HFF-Myc (cell line): ENCODE measurements at places on chromosomes 16 and 17.

GRCh38 chr16:84879569-84880487, 60.0 kb downstream of the CRISPLD2 start:
- DNase-seq = no peak

DNA sequence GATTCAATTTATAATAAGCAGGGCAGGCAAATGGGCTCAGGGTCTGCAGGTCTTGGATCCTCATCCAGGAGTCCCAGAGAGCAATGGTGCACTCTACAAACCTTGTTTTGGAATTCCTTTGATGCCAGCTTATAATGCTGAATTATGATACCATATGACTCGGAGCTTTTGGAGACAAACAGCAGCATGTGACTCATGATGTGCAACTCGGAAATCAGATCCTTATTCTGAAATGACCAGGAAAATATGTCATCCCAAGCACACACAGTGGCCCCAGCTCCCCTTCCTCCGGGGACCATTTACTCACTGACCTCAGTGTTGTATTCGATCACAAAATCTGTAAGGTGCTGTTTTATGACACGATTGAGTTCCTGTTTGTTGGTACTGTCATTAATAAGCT, 20.2 kb upstream of the UMOD start:
- no peak for DNase-seq

DNA sequence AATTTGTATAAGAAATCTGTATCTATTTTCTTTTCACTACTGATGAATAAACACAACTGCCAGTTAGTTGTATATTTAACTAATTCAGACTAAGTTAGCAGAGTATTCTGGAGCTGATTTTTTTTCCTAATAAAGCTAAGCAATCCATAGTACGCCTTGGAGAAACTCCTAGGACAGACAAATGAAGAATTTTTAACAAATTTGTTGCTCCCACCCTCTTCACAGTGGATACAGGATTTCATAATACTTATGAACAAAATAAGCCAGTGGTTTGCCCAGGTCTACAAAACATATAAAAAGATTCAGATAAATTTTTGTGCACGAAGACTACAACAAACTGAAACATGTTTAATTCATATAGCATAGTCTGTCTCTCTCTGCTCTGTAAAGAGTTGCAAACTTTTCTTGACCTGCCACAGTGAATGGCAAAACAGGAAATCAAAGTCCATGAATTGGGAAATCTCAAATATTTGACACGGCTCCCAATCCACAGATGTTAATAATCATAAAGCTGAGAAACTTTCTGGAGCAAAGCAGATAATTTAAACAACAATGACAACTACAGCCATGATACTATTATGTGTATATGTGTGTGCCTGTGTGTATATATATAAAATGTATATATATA, 594 bp upstream of the ABCA6 start:
- no peak for DNase-seq

DNA sequence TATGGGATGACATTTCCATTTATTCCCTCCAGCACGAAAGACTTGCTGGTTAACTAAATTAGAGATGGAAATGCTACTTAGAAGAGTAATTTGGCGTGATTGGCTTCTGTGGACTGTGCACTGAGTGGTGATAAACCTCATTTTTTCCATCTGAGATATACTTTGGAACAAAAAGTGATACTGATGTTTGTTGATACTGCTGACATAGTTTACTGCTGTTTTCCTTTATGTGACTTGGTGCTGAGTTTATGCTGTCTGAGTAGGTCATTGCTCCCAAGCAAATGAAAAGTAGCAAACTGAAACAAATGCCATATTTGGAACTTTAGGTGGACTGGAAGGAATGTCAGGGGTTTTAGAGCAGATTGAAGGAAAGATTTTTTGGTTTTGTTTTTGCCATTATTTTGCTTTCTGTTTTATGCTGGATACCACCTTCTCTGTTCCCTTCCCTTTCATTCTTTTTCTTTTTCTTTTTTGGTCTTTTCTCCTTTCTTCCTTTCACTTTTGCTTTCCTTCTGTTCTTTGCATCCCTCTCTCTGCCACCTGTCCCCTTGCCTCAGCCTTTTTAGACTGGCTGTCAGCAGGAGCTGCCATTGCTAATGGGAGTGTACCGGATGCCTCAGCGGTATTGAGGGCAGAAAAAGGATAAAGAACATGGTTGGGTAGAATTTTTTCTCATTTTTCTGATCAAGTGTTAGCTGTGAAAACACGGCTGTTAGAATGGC, 41.8 kb downstream of the NUP93 start:
- DNase-seq = no peak

GRCh38 chr17:77429969-77430752, 289.4 kb downstream of the SEC14L1 start:
- DNase-seq = no peak

- no peak for DNase-seq
Measured at GRCh38 chr17:80365983-80366382, 49.0 kb upstream of the ENDOV start.

- no peak for DNase-seq
Measured at GRCh38 chr17:50484386-50485155, 5.9 kb downstream of the RSAD1 start.

DNA sequence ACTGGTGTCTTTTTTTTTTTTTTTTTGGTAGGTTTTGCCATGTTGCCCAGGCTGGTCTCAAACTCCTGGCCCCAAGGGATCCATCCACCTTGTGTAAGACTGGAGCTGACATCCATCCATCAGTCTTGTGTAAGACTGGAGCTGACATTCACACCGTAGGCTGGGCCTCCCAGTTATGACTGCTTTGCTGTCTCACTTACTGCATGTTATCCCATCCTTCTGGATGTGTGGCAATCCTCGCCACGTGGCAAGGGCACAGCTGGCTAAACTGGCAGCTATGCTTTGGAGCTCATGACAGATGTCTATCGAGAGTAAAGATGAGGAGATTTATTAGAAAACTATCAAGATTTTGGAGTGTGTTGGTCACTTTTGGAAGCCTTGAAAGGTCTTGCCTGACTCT, 115.1 kb downstream of the ABCA8 start:
- DNase-seq = no peak

- no peak for DNase-seq
Measured at GRCh38 chr17:36034127-36034526, 16.4 kb upstream of the CCL23 start.

GRCh38 chr16:74073456-74073855, 223.2 kb upstream of the PSMD7 start:
- peak; percentile 48 for DNase-seq

DNA sequence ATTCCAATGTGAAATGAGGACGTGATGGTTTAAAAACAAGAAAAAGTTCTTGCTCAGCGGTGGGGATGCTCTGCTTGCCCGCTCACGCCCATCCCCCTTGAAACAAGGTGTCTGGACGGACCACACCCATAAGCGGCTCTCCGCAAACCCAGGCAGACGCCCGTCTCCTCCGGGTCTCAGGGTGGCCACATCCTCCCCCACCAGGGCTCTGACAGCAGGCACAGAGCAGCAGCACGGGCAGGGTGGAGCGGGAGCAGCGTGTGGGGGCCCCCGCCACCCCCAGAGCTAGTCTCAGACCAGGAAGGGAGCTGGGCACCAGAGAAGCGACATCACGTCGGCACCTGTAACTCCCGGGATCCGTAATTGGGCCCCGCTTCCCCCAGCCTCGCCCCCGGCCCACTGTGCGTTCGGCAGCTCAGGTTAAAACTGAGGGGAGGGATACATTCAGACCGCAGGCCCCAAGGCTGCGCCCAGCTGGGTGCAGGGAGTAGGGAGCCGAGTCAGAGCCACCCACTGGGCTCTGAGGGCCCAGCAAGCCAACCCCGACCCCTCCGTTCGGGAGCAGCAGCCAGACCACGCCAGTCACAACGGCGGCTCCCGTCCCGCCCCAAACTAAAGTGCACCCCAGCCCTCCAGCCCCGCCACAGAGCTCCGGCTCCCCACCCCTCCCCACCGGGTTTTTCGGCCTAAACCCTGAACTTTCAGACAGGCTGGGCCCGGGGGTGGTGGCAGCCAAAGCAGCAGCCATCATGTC, 22.0 kb downstream of the CLUH start:
- DNase-seq = no peak

GRCh38 chr17:10339051-10339450, 33.8 kb downstream of the MYH13 start:
- no peak for DNase-seq

- DNase-seq = no peak
Measured at GRCh38 chr17:74226252-74226651, 12.9 kb downstream of the TTYH2 start.

DNA sequence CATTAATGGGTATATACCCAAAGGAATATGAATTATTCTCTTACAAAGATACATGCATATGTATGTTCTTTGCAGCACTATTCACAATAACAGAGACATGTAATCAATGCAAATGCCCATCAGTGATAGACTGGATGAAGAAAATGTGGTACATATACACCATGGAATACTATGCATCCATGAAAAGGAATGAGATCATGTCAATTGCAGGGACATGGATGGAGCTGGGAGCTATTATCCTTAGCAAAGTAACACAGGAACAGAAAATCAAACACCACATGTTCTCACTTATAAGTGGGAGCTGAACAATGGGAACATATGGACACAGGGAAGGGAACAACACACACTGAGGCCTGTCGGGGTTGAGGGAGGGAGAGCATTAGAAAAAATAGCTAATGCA, 141.1 kb upstream of the HS3ST4 start:
- DNase-seq = no peak

DNA sequence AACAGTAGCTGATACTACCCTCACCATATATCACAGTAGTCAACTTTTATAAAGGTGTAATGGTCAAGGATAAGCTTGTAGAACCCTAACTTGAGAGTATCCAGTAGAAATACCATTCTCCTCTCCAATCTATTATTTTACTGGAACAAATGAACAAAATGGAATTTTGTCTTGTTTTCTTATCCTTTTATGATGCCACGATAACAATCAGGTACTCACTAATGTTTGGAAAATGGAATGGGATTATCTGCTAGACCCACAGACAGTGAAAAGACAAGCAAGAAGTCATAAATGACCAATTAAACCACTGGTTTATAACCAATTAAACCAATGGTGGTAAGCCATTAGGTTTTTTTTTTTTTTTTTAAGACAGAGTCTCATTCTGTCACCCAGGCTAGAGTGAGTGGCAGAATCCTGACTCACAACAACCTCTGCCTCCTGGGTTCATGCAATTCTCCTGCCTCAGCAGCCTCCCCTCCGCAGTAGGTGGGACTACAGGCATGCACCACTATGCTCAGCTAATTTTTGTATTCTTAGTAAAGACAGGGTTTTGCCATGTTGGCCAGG, 10.4 kb downstream of the GPATCH8 start:
- no peak for DNase-seq
